Stimulated activated CD8-positive, alpha-beta memory T cell treated with anti-CD3 and anti-CD28 coated beads, Interleukin-4, amount 100 ng/mL, for 48 hours (primary cell): ENCODE measurements at places on chromosomes 13 and 19.

GRCh38 chr13:108632649-108633167 lies 3.3 kb downstream of the MYO16 start:
- no peak for DNase-seq

DNA sequence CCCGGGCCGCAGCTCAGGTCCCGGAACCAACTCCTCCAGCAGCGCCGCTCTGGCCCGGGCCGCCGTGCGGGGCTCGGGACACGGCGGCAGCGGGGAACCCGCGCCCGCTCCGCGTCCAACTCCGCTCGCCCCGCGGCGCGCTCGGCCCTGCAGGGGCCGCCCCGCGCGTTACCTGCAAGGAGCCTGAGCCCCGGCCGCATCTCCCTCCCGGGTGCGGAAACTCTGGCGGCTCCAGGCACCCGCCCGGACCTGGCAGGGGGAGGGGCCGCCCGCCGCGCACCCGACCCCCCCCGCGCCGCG lies at the start of gene TMTC4:
Gene TMTC4, minus strand, starts transcription at position 224 of the 300 bp plus-strand sequence. CDS start 4,433 bp downstream, outside the sequence.
- DNase-seq = no peak

GRCh38 chr13:99689955-99690354 lies 188.7 kb downstream of the TM9SF2 start:
- no peak for DNase-seq

- DNase-seq = no peak
Measured at GRCh38 chr13:19329365-19329764, 147.7 kb upstream of the TUBA3C start.

- DNase-seq = no peak
Measured at GRCh38 chr19:3054972-3055740, 7.1 kb downstream of the TLE5 start.

- DNase-seq = no peak
Measured at GRCh38 chr19:10809651-10810285, 26.2 kb downstream of the TMED1 start.
